ENCODE measurements at places on chromosomes 6 and 20.

DNA sequence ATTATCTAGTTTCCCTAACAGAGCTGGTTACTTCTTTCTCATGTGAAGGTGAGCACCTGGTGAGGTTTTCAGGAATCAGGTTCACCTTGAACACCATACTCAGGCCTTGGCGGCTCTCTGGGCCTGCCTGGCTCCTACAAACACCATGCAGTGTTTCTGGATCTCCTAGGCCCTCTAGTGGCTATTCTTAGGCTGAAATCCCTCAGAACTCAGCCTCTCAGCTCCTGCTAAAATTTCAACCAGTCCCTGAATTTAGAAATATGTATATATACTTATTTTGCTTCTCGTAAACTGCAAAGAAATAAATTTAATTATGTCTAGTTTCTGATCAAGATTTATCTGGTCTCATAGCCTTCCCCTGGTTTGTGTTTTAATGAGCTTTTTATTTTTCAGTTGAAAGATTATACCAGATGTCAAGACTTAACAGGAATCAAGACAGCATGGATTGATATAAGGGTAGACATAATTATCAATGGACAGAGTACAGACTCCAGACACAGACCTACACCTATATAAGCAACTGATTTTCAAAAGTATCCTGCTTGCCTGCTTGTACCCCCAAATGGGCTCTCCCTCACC lies 55.9 kb downstream of the ANKEF1 start:
- DNase-seq: peak; percentile 25

DNA sequence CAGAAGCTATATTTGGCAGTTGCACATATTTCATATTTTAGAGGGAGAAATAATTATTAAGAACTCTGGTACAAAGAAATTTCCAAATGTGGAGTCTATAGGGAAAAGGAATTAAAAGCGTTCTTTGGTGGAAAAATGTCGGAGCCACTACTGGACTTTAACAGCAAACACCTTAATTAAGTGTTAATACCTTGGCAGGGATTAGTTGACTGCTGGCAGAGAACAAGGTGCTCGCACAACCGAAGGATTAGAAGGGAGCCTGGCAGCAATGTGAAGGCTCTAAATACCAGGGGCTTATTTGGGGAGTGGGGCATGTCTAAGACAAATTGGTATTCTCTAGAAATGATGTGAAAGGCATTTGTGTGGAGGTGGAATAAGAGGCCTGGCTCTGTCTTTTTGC lies 98.9 kb downstream of the PAK5 start:
- no peak for DNase-seq

DNA sequence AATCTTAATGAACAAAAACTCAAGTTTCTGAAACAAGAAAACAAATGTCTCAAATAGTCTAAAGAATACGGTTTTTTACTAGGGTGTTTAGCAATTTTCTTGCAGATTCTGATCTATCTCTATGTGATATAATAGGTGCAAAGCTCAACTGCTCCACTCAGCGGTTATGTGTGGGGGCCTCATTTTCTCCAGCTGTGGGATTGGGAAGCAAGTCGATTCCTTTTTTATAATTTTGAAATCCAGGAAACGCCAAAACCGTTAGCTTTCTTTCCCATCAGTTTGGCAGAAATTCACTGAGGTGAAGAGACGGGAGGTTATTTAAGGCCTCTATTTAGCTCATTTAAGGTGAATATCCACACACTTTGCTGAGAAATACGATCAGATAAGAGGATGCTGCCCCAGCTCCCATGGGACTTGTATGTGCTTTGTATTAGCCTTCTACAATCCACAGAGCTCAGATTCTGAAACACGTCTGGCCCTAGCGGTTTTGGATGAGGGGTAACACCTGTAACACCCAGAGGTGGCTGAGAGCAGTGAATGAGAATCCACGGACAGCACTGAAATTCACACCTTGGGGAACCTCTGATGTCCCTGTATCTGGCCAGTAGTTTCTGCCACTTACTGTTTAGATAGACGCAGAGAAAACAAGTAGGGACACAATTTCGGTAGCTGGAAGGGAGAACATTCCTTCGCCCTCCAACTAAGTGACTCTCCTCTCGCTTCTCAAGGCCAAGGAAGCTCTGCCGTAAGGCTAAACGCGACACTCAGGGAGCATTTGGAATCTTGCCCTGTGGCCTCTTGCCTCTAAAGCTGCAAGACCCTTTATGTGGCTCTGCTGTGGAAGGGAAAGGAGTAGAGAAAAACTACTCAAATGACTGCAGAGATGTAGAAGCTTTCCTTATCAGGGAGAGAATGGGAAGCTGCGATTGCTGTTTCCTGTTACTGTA lies 6.5 kb upstream of the BCAS4 start:
- no peak for DNase-seq

GRCh38 chr6:16227605-16228004 lies 10.8 kb upstream of the GMPR start:
- DNase-seq: no peak

DNA sequence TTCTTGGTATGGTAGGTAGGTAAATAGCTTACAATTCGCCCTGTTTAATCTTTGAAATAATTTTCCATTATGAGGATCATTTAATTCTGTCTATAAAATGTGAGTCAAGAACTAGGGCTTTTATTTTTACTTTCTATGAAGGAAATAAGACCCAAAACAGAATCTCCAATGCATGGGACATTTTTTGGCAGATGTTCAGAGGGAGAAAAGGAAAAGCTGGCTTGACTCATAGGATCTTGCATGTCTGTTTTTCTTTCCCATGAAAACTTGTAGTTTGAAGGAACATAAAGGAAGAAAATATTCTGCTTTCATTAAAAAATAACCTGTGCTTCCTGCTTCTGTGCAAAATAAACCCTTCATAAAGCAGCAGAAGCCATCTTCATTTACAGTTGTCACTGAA lies 143.1 kb upstream of the INSM1 start:
- DNase-seq: no peak

DNA sequence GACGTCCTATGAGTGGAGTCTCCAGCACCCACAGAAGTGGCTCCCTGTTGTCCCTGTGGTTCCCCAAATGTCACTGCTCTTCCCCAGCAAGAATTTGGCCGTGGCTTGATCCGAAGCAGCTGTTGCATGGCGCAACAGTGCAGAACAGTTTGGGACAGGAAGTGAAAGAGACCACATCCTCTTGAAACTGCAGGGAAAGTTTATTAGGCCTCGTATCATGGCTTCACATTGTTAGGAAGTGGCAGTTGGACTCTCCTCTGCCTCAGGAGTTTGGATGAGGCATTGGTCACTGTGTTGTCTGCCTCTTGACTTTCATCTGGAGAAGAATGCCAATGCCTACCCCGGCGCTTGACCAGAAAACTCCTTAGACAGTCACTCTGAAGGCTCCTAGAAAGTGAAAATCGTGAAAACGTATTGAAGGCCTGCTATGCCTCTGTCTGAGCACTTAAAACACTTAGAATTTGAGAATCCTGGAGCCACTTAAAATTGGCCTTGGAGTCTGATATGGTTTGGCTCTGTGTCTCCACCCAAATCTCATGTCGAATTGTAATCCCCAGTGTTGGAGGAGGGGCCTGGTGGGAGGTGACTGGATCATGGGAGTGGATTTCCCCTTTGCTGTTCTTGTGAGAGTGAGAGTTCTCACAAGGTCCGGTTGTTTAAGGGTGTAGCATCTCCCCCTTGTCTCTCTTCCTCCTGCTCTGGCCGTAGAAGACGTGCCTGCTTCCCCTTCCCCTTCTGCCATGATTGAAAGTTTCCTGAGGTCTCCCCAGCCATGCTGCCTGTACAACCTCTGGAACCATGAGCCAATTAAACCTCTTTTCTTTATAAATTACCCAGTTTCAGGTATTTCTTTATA lies 334.9 kb upstream of the JARID2 start:
- DNase-seq: peak; percentile 14

- DNase-seq: no peak
Measured at GRCh38 chr20:25606094-25606695, 17.6 kb downstream of the NANP start.

All from CD4-positive, alpha-beta T cell treated with Interleukin-15 for 4 hours (primary cell).